ENCODE measurements at places on chromosomes 12 and 14. TPM values are rescaled to one million over a fixed set of nuclear protein-coding genes. Genes with fewer than 3 reads are reported as not detected.

GRCh38 chr12:16913832-16914490 is 308.0 kb upstream of the LMO3 start:
- no peaks in the 10 kb centered on the region for H3K4me1 ChIP-seq
- H3K27me3 ChIP-seq = no peaks in the 10 kb centered on the region
- no peak overlapping the region for H3K27ac ChIP-seq
- no peak overlapping the region for H3K4me3 ChIP-seq
- no peak for DNase-seq

DNA sequence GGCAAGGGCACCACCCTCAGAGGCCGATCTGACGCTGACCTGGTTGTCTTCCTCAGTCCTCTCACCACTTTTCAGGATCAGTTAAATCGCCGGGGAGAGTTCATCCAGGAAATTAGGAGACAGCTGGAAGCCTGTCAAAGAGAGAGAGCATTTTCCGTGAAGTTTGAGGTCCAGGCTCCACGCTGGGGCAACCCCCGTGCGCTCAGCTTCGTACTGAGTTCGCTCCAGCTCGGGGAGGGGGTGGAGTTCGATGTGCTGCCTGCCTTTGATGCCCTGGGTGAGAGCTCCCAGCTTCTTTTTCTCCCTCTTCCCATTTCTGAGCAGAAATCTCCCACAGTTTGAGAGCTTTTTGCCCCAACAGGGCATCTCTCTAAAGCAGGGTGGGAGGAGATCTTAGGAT is 1.8 kb downstream of the OAS1 start:
- H3K4me3 ChIP-seq = peak overlapping the region; percentile 1
- no peaks in the 10 kb centered on the region for H3K36me3 ChIP-seq
- DNase-seq = no peak
- no peaks in the 10 kb centered on the region for H3K27me3 ChIP-seq

DNA sequence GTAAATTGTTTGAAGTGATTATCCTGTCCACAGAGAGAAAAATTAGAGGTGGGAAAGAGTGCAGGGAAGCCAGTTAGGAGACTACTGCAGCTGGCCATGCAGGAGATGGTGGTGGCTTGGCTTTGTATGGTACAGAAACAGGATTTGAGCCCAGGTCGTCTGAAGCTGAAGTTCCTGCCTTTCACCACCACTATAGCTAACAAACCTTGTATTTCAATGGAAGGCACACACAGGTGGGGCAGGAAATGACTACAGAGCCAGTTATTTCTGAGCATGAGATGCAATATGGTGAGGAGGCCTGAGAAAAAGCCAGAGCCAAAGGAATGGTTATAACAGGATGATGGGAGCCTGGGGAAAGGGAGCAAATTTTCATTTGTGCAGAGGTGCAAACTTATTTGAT is 103.9 kb downstream of the BTG1 start:
- no peaks in the 10 kb centered on the region for H3K4me1 ChIP-seq
- H3K36me3 ChIP-seq = no peaks in the 10 kb centered on the region
- H3K27me3 ChIP-seq = no peaks in the 10 kb centered on the region
- no peak overlapping the region for H3K4me3 ChIP-seq
- H3K27ac ChIP-seq = no peak overlapping the region

Gene WNT5B
- total RNA-seq = 11.7 TPM

All from tibial nerve (tissue), 4 donors.